ENCODE measurements at places on chromosomes 2 and 18.

DNA sequence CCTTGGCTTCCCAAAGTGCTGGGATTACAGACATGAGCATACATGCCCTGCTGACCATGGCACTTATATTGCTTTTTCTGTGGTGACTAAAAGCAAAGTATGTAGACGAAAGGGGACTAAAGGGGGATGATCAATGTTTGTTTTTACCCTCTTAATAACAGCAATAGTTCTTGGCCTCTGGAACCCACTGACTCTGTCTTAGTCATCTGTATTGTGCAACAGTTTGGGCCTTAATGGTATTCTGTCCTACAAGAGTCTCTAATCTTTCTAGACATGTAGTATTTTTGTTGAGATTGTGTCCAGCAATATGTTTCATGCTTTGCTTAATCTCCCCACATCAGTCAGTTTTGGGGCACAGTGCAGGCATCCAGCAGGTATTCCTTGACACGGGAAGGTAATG, 359.9 kb upstream of the FANCL start:
- DNase-seq = no peak

GRCh38 chr18:9359796-9360195, 25.2 kb downstream of the TWSG1 start:
- DNase-seq = no peak

DNA sequence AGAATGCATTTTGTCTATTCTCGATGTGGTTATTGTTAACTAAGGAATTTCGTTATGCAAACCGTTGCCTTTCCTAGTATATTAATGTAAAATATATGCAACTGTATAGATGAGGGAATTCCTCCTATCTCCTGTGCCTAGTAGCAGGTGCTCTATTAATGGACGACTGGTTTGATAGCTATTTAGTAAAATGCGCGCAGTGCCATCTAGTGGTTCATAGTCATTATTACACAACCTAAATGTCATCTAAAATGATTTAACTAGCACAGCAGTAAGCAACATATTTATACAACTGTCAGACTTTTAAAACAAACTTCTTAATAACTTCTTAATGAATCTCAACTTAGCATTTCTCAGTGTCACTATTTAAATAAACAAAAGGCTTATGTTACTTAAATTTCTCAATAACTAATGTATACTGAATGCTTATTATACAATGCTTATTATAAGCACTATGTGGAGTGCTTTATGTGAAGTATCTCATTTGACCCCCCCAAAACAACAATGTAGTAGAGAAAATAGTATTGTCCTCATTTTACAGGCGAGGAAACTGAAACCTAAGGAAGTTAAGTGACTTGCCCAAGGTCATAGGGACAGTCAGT, 77.9 kb downstream of the DTNA start:
- no peak for DNase-seq

DNA sequence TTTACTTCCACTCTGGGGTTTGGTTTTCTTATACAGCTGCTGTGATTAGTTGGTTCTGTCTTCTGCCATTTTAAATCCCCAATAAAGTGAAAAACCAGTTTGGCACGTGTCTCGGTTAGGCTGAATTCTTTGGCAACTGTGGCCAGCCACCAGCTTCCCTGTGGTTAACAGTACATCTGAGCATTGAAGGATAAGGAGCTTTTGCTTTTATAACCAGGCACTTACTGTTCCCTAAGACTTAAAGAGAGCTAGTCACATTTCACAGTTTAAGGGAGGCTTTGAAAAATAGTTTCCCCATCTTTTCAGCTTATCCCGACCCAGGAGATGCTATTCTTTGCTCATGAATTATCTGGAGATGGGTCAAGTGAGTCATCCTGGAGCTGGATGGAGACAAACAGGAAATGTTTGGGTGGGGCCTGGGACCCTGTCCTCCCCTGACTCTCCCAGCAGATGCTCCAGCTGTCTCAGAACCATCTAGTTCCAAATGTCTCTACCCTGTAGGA, 57.3 kb upstream of the EML6 start:
- no peak for DNase-seq

GRCh38 chr2:172540421-172540820, 15.5 kb upstream of the PDK1 start:
- DNase-seq = no peak

DNA sequence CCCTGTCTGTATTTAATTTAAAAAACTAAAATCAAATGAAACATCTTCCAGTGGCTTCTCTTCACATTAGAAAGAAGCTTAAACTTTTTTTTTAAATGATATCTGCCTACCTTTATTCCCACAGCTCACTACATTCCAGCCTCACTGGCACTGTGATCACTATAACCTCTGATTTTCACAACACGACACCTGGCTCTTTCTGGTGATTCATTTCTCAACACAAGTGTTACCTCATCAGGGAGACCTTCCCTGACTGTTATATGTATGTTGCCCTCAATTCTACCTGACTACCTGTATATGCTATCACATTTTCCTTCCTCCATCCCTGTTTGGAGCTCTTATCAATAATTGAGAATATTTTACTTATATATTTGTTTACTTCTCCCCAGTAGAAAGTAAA, 76.6 kb downstream of the BAZ2B start:
- no peak for DNase-seq

GRCh38 chr2:153601812-153602211, 123.2 kb upstream of the RPRM start:
- no peak for DNase-seq

GRCh38 chr2:176567361-176567760, 298.1 kb downstream of the MTX2 start:
- DNase-seq = no peak

- no peak for DNase-seq
Measured at GRCh38 chr2:25473131-25473530, 131.4 kb upstream of the DNMT3A start.
